ENCODE measurements at places on chromosomes 3 and 15.

DNA sequence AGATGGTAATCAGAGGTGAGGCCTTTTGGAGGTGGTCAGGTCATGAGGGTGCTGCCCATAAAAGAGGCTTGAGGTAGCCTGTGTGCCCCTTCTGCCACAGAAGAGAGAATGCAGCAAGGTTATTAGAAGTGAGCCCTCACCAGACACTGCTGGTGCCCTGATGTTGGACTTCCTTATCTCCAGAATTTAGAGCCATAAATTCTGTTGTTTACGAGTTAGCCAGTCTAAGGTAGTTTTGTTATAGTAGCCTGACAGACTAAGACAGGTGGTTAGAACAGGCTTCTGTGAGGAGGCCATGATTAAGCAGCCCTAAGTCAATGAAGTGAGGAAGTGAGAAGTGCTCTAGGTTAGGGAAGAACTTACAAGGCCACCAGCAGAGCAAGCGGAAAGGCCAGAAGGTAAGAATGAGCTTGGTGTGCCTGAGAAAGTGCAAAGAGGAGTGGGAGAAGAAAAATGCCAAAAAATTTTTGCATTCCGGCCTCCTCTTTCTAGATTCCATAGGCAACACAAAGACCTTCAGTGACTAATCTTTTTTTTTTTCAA lies 44.2 kb upstream of the STT3B start:
- no peak for DNase-seq

DNA sequence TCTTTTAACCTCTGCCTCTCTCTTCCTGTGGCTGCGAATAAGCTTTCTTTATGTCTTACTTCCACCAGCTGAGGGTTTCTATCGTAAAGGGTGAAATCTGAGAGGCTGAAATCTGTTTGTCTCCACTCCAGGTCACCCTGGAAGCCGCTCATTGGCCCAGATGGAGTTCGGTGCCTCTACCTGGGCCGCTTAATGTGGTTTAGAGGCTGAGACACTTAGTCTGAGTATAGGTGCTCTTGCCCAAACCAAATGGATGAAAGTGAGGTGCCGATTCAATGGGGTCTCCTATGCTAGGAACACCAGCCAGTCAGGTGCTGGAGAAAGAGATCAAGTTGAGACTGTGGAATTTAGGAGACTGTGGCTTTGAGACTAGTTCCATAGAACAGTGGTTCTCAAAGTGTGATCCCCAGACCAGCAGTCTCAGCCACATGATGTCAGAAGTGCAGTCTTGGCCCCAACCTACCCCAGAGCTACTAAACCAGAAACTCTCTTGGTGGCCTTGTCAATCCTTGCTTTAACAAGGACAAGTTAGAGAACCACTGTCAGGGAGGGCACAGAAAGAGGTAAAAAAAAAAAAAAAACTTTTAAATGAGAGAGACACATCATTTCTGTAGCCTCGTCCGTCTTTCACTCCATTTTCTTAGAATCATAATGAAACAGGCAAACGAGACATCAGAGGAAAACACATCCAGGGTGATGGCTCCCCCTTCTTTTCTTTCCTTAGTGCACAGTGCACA lies 54.9 kb upstream of the CCR2 start:
- no peak for DNase-seq

- DNase-seq = no peak
These were observed 25.6 kb upstream of the ATG7 start for GRCh38 chr3:11246663-11246970.

DNA sequence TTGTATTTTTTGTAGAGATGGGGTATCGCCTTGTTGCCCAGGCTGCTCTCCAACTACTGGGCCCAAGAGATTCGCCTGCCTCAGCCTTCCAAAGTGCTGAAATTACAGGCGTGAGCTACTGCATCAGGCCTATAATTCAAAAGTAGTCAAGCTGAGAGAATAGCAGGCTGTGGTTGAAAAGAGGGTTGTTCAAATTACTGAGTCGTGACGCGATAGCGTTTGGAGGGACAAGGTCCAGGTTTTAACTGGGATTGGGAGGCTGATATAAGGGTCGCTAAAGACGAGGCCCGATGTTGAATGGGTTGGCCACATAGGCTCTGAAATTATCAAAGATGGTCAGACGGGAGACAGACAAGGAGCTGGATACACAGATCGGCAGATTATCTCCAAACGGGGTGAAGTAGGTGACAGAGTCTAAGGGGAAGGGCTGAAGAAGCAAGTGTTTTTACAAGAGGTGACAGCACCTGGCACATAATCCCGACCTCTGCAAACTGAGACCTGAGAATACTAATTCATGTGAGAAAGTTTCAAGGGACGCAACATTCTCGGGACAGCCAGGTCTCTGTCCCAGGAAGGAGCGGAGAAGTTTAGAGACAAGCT lies 759 bp upstream of the ARID3B start:
- DNase-seq = no peak

DNA sequence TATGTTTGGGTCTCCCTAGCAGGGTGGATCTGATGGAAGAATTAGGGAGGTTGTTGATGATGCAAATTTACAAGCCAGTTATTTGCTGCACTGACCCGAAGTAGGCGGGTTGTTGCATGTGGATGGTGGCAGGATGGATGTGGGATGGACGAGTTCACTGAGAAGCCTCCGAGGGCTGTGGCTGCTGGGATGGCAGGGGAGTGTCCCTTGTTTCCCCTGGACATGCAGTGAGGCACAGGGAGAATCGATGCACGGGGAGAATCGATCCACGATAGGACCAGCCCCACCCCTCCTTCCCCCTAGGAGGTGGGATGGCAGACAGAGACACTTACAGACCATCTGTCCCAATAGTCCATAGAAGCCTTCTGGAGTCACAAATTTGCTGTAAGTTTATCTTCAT lies 31.0 kb upstream of the KLF13 start:
- no peak for DNase-seq

DNA sequence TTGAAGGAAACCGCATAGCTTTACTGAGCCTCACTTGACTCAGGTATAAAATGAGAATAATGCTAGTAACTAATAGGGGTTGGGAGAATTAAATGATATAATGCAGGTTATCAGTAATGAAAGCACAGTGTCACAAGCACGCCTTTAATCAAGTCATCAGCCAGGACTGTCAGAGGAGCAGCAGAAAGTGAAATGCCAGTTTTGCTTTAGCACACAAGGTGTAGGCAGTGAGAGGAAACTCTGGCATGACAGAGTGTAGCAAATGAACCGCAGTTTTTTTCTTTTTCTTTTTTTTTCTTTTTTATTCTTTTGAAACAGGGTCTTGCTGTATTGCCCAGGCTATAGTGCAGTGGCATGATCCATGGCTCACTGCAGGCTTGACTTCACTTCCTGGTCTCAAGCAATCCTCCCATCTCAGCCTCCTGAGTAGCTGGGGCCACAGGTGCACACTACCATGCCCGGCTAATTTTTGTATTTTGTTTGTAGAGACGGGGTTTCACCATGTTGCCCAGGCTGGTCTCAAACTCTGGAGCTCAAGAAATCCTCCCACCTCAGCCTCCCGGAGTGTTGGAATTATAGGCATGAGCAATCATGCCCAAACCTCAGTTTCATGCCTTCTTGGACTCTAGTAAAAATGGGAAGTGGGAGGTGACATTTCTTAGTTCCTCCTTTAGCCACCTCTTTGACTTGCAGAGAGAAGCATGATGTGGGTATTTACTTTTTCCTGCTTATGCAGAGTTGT lies 9.7 kb upstream of the SCAANT1 start:
- no peak for DNase-seq

DNA sequence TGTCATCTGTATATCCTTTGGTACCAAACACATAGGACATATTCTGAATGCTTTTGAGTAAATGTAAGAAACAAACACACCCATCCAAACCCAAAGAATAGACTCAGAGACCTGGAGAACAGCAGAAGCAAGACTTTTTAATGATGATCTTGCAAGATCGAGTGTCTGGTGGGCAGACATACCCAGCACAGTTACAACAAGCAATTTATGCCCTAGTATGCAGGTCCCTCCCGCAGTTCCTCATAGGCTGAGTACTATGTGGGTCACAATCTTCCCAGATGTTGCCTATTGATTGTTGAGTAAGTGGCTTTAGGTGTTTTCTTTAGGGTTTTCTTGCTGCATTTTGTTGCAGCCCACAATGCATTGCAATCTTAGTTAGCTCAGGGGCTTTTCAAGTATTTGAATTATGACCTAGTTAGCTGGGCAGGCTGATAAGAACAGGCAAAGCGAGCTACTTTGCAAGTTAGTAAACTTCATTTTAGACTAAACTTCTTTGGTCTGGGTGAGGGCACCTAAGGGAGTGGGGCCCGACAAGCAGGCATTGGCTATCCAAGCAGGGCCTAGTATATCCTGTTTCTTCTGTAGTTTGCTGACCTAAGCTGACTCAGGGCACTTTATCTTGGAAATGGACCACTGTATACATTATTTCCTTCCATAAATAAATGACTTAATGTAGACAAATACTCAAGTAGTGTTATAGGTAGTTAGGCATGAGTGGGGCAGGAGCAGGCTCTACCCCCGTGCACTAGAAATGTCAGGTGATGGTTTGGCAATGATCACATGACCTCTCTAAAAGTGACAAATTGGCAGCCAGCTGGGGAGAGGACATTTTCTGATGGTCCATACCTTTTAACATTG lies 87.3 kb upstream of the LIPC start:
- DNase-seq = no peak

- no peak for DNase-seq
These were observed 38.4 kb downstream of the PLCL2 start for GRCh38 chr3:16923112-16923511.

- DNase-seq = no peak
These were observed 75.5 kb downstream of the PEX5L start for GRCh38 chr3:179961071-179961702.

- DNase-seq = no peak
These were observed 57.5 kb downstream of the CADPS start for GRCh38 chr3:62817678-62818077.

GRCh38 chr15:22262613-22263020 lies 182.3 kb downstream of the OR4M2 start:
- no peak for DNase-seq

GRCh38 chr3:192917028-192917403 lies 640 bp downstream of the MB21D2 start:
- DNase-seq = no peak

- DNase-seq = no peak
These were observed 94.1 kb downstream of the VGLL4 start for GRCh38 chr3:11549580-11550140.

- no peak for DNase-seq
These were observed 22.1 kb downstream of the UBE3A start for GRCh38 chr15:25416693-25417092.

DNA sequence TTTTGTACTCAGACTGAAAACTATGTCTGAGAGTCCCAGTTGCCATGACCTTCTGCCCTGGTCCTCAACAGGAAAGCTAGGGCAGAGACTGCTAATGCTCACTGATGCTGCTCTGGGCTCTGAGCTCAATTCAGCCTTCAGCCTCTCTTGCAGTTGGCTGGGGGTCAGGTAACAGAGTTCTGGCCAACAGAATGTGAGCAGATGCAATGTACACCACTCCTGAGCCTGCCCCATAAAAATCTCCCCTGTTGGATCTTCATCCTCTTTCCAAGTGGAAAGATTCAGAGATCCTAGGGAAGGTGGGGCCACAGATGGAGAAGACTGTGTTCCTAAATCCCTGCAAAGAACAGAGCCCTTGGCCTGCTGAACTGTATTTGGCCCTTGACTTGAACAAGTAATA lies 87.8 kb downstream of the PDZRN3 start:
- no peak for DNase-seq
